Pancreas (tissue), 10 donors: ENCODE measurements at places on chromosomes 3 and 15.

DNA sequence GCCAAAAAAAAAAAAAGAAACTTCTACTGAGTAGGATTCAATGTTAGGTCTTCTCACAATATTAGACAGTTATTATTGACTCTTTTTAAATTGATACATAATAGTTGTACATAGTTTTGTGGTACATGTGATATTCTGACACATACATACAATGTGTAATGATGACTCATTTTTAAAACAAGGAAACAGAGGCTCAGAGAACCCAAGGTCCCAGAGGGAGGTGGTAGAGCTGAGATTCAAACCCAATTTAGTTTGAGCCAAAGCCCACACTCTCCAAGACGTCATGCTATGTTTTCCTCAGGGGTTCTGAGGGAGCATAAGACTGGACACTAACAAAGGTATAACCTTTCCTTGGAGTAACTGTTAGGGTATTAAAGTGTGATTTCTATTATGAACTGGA, 40.6 kb downstream of the MYO5C start:
- no peak for DNase-seq

DNA sequence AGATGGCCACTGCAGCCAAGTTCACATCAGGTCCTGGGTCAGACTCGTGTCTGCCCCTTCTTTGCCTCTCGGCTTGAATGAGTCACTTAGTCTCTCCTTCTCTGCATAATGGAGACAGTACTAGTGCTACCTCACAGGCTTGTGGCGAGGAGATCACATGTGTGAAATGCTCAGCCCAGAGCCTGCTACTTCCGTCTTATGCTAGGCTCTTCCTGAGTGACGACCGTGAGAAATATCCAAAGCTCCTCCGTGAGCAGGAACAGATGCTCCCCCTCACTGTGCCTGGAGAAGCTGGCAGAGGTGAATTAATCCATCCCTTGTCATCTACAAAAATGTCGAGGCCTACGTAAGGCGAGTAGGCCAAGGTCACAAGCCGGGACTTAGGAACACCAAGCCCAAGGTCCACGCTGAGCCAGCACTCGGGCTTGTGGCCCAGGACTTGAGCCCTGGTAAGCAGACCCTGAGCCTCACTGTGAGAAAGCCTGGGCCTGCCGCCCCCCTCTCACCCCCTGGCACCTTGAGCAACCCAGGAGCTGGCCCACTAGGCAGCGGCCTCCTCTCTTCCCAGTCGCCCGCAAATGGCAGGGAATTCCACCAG, 17.9 kb downstream of the PAK6 start:
- no peak for DNase-seq

GRCh38 chr3:53150247-53151085, 10.5 kb upstream of the PRKCD start:
- peak; percentile 82 for DNase-seq

DNA sequence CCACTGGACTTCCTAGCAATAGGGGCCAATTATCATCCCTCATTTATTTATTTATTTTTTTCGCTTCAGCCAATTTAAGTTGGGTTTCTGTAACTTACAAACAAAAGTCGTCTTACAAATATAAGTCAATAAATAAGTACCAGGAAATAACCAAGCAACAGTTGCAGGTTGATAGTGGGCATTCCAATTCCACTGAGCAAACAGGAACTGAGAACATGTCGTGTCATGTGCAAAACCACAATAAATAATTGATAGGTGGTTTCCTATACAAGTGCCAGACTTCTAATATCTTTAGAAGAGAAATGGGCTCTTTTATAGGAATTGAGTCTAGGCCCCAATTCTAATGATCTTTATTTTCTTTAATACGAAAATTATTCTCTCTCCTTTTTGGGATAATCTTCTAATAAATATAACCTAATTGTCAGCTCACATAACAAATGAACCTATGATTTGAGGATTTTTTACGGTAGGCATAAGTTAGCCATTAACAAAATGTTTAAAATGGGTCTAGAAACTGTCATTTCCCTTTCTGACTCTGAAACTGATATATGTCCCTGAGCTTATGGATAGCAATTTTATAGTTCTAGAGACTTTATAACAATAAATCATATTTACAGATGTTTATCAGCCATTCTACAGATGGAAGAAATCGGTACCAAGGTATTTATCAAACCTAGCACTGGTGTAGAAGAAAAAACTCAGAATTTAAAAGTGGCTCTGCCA, 571.8 kb downstream of the FOXP1 start:
- no peak for DNase-seq

DNA sequence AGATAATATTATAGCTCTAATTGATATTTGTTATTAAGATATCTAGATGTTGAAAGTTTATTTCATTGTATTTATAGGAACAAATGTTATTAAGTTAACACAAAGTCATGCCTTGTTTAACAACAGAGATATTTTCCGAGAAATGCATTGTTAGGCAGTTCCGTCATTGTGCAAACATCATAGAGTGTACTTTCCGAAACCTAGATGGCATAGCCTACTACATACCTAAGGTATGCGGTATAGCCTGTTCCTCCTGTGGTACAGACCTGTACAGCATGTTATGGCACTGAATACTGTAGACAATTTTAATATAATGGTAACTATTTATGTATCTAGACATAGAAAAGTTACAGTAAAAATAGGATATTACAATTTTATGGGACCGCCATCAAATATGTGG, 114.3 kb downstream of the NAALADL2 start:
- DNase-seq = no peak

DNA sequence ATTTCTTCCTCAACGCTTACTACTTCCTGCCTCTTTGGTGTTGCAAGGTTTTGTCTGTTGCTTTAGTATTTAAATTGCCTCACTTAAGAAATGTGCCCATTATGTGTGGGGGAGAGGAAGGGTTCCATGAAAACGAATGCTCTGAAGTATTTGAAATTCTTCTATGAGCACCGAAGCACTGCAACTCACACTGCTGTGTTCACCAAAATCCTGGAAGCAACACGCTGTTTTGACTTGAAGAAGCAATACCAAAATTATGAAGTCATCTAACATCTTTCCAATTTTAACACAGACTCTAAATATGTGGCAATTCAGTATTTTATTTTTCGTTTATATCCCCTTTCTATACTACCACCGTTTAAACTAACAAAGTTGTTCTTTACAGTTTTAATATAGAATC, 101.5 kb downstream of the RBMS3 start:
- DNase-seq = no peak

DNA sequence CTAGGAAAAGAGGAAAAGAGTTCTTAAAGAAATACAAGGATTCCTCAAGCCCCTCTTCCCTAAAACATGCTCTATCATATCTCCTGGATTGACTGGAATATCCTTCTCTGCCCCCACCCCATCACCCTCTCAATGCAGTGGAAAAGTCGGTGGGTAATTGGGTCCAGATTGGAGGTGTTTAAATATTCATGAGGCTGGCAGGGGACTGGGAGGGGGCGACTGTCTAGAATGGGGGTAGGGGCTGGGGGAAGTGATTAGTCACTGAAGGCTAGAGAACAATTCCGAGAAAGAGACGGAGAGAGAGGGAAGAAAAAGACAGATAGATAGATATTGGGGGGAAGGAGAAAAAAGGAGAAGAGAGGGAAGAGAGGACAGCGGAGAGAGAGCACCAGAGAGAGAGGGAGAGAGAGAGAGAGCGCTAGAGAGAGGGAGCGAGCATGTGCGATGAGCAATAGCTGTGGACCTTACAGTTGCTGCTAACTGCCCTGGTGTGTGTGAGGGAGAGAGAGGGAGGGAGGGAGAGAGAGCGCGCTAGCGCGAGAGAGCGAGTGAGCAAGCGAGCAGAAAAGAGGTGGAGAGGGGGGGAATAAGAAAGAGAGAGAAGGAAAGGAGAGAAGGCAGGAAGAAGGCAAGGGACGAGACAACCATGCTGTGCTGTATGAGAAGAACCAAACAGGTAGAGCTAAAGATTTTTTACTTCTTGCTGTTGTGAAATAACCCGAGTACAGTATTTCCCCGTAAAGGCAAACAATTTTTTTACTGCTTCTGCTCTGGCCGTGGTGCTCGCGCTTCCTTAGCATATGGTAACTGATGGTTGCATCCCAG, at the start of gene GAP43:
Gene GAP43, plus strand, starts transcription at position 467 of the 825 bp plus-strand sequence. Its CDS starts 180 bp downstream, at position 647.
- no peak for DNase-seq

- no peak for DNase-seq
These were observed 16.0 kb downstream of the ACTR8 start for GRCh38 chr3:53865732-53866499.

GRCh38 chr3:168585544-168585943, 489.8 kb upstream of the GOLIM4 start:
- no peak for DNase-seq
